WERI-Rb-1 (cell line): ENCODE measurements at places on chromosomes 11 and 22.

- DNase-seq = no peak
These were observed 30.8 kb downstream of the CCDC90B start for GRCh38 chr11:83255366-83255765.

DNA sequence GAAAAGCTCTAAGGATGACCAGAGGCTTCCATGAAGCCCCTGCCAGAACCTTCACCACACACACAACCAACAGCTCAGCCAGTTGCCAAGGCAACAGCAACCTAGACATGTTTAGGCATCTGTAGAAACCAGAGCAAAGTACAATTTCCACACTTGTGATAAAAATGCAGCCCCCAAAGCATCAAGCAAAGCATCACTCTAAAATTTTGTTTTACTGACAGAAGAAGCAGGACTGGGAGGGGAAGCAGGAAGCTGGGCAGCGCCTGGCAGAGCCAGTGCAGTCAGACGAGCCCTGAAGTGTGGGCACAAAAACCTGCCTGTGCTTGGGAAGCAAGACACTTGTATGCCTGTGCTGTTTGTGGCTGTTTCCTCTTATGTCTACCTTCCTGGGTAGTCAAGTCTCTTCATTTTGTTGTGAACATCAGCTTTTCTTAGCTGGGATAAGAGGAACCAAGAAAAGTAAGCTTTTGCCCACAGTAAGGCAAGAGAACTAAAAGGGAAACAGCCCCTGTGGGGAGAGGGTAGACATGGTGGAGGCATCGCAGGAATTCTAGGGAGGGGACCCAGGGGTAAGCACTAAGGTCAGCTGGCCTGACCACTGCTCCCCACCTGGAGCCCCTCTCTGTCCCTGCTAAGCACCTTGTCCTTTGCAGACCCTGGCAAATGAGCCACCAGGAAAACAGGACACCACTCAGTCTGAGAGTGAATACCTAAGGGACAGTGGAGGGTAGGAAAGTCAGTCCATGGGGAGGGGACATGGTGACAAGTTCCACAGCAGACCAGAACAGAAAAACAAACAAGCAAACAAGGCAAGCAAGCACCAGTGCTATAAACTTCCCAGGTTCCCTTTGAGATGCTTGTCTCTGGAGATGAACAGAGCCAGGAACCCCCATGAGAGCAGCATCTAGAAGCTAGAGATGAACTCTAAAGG is 13.4 kb downstream of the PACSIN2 start:
- no peak for DNase-seq

DNA sequence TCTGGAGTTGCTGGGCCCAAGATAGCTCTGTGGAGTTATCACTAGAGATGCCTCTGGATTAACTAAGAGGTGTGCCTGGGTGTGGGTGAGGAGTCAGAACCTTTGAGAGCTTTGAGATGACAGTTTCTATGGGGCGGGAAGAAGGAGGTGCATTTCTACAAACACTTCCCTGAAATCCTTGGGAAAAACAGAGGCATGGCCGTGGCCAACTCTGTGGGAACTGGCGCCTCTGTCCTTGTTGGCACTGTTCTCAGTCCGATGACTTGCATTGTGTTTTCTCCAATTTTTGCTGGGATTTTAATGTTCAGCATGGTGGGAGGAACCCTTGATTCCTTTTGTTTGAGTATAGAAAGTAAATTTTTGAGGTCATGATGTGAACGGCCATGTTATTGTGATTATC is 115.8 kb upstream of the PARVA start:
- DNase-seq = no peak

DNA sequence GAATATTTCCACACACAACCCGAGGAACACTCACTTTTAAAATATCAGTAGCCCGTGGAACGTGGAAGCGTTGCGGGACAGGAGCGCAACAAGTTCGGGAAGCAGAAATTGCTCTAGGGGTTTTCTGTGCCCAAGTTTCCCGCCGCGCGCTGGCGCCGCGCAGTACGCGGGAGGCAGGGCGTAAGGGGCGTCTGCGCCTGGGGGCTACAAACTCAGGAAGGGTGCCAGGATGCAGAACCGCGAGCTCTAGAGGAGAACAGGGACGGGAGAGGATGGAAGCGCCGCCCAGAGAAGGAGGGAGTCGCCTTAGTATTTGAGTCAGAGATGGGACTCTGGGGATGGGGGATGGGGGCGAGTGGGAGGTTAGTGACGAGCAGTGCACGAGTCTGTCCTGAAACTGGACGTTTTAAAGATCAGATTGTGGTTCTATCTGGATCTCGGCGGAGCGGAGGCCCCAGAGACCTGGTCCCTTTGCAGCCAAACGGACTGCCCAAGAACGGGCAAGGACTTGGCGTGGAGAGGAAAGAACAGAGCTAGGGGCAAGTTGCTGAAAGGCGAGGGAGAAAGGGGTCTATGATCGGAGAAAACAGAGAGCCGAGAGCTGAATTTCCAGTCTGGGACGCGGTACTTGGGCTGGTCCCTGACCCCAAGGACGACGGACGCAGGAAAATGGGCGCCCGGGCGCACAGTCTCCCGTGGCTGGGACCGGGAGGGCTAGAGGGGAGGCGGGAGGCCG is 4.7 kb downstream of the BSX start:
- DNase-seq = peak; percentile 39

DNA sequence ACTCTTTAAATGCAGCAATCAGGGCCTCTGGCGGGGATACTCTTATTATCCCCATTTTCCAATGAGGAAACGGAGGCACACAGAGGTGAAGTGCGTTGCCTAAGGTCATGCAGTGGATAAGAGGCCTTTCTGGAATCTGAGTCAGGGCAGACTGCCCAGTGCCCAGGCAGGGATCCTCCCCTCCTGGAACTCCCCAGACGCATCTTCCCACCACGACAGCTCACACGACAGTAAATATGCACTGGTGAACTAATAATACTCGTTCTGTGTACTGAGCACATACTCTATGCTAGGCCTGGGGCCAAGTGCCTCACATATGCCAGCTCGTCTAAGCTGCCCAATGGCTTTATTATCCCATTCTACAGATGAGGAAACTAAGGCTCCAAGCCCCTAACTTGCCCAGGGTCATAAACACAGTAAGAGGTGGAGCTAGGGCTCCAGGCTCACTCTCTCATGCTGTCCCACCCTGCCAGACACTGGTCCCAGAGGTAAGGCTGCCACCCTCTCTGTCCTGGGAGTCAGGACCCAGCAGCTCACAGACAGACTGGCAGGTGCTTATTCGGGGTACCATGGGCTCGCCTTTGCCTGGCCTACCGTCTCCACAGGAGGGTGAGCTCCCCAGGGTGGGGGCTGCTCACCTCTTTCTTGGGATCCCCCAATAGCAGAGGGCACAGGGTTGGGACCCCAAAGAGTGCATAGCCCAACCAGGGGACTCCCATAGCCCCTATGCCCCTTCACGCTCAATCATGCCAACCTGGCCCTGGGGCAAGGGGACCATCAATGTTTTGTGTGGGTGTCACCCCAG is 2.3 kb downstream of the IL2RB start:
- no peak for DNase-seq

DNA sequence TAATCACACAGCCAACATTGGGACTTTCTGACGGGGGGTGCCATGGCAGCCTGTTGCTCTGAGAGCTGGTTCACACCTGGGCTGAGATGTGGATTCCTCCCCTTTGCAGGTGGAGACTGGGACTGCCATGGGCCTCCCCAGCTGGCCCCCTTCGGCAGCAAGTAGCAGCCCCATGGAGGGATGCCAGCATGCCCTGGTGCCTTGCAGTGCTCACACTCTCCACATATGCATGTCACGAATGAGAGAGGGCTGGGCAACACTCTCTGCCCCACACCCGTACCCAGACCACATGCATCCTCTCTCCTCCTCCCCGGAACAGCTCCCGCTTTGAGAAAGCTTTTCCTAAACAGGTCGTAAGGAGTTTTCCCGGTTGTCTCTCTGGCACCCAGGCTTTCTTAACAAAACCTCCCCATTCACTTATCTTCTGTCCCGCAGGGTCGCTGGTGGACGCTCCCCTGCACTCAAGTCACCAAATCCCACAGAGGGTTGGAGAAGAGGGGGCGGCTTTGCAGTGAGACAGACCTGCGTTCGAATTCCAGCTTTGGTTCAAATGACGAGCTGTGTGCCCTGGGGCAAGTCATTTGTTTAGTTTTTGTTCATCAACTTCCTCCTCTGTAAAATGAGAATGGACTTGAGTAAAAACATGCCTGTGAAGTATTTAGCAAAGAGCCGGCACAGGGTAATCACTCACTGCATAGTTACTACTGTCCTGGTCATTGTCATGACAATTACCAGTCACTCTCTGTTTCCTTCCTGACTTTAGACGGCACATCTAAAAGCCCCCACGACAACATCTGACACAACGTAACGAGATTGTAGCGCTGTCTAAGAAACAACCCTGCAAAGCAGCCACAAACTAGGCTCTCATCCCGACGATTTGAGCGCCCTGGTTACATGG is 231.3 kb upstream of the B3GAT1 start:
- DNase-seq = no peak

- DNase-seq = peak; percentile 89
These were observed 168.1 kb downstream of the NXPE2 start for GRCh38 chr11:114846416-114846791.

GRCh38 chr11:27921472-27921871 is 186.5 kb downstream of the KIF18A start:
- no peak for DNase-seq

- no peak for DNase-seq
These were observed 33.7 kb downstream of the CSRP3 start for GRCh38 chr11:19168090-19168489.

- DNase-seq = peak; percentile 98
These were observed at the start of gene PRR14L for GRCh38 chr22:31749636-31750364. TSS of gene PRR14L (minus strand) at chr22:31750132. CDS start at chr22:31738860, 11,272 bp downstream.

DNA sequence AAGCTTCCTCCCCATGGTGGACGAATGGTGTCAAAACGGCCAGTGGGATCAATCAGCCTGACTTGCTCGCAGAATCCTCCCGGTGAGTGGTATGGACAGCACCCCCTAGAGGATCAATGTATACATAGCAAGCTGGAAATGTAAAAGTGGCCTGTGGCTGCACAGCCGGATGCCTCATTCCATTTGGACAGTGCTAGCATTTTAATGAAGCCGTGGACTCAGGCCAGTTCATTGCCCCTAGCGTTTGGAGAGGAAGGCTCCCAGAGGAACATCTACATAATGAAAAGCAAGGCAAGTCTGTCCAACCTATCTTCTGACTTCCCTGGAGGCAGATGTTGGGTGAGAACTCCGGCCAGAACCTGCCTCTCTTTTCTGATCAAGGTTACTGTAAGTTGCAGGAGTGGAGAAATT is 942.3 kb downstream of the NTM start:
- peak; percentile 21 for DNase-seq

DNA sequence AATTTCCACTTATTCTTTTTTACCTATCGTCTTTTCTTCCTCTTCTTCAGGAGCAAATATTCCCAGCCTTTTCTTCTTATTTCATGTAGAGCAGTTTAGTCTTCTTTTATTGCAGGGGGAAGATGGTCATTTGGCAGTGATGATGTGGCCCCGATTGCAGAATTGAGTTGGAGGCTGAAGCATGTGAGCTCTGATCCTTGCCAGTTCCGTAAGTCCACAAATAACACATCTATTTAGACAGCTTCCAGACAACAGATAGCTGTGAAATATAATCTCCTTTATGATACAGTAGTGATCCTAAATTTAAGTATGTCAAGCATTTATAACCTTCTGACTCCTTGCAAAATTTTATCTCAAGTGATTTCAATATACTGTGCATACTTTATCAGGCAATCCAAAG is 27.5 kb downstream of the REXO2 start:
- DNase-seq = no peak

DNA sequence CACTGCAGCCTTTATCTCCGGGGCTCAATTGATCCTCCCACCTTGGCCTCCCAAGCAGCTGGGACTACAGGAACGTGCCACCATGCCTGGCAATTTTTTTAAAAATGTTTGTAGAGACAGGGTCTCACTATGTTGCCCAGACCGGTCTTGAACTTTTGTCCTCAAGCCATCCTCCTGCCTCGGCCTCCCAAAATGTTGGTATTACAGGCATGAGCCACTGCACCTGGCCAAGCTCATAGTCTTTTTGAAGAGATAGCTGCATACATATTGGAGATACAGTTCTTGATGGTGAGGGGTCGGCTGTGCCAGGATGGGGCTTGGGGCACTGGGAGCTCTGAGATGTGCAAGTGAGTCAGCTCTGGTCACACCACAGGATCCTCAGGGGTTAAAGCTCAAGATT is 53.2 kb downstream of the CHRDL2 start:
- no peak for DNase-seq

- no peak for DNase-seq
These were observed 53.3 kb upstream of the PTPN5 start for GRCh38 chr11:18844753-18845367.

DNA sequence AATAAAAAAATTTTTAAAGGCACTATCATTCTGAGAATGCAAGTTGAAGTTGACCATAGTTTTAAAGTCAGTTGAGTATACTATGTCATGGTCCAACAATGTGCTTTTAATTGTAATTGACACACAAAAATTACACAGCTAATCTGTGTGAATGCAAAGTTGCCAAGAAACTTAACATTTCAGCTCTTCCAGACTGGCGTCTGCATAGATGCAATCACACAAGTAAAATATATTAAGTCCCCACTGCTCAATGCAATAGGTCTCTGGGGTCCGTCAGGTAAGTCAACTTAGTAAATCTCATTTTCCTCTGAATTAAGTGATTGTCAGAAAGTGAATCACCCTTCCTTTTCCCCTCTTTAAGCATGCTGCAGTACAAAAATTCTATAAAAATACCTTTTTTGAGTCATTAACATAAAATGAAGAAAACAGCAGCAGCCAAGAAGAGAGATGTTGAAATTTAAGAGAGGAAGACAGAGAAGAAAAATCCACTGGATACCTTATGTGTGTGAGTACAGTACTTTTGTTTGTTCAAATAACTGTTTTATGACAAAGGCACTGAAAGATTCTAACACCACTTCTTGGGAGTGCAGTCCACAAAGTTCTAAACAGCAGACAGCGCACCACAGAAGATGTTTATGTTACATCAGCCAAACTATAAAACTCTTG is 5.1 kb downstream of the FZD4 start:
- DNase-seq = no peak

DNA sequence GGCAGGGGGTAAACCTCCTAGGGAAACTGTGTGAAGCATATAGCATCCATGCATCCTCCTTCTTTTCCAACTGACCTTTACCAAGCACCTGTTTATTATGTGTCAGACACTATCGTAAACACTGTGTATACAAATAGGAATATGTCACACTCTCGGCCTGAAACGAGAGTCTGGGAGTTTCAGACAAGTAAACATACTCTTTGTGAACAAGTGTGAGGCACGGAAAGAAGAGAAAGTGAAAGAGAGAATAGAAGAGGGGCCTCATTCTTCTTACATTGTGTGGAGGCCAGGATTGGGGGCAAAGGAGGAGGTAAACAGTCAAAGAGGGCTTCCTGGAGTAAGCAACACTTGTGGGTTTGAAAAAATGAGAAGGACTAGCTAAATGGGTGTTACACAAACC is 16.4 kb downstream of the CSNK2A3 start:
- DNase-seq = no peak

- DNase-seq = no peak
These were observed 1126.3 kb upstream of the RAG2 start for GRCh38 chr11:37724315-37724714.

DNA sequence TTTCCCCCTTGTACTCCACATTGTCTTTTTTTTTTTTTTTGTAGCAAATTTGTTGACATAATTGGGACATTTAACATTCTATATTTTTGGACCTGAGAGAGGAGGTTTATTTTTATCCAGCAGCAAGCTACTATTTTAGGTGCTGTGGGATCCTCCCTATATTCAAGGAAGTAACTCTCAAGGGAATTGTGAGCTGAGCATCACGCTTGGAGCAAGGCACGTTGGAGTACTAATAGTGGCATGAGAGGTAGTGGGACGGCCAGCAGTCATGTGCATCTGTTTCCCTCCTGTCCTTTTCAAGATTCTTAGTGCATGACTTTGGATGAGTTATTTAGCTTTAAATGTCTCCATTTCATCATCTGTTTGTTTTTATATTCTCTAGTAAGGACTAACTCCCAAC is 52.3 kb downstream of the EXT2 start:
- DNase-seq = no peak
